ENCODE measurements at places on chromosomes 4 and X. TPM values are rescaled to one million over a fixed set of nuclear protein-coding genes. Genes with fewer than 3 reads are reported as not detected.

- H3K4me3 ChIP-seq = no peak overlapping the region
- H3K27ac ChIP-seq = no peak overlapping the region
- peak; percentile 6 for DNase-seq
- no peaks in the 10 kb centered on the region for H3K4me1 ChIP-seq
Observed at GRCh38 chrX:55120761-55121358, 32.0 kb downstream of the PAGE2 start.

DNA sequence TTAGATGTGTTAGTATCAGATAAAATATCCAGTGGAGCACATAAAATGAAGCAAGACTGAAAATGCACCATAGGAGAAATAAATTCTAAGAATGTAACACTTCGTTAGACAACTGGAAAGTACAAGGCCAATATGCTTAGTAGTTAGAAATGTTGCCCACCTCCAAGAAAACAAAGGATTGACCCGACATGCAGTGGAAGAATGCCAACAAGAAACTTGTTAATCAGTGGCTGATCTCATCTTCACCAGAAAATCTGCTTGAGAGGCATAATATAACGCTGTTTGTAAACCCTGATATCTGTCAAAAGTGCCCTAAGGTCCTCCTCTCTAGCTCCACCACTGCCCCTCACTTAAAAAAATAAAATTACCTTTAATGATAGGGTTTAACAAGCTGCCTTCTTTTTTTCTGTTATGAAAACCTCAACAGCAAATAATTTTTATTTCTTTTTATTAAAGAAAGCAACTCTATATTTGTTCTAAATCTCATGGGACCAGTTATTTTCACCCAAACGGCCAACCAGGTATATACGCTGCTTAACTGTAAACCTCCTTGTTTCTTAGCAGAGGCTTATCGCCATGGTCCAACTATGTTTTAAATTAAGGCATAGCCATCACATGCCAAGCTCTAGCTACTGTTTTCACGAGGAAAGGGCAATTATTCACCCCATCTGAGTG, 1.8 kb downstream of the RASGEF1B start:
- H3K4me1 ChIP-seq = peaks cover 11% of the 10 kb centered on the region
- no peaks in the 10 kb centered on the region for H3K36me3 ChIP-seq
- DNase-seq = no peak
- H3K4me3 ChIP-seq = peak overlapping the region; percentile 66
- H3K27me3 ChIP-seq = peaks cover 27% of the 10 kb centered on the region
- H3K27ac ChIP-seq = no peak overlapping the region

GRCh38 chr4:165461159-165461821, 82.5 kb downstream of the CPE start:
- peaks cover 7% of the 10 kb centered on the region for H3K4me1 ChIP-seq
- DNase-seq = peak; percentile 94
- no peaks in the 10 kb centered on the region for H3K36me3 ChIP-seq
- H3K27ac ChIP-seq = peak overlapping the region; percentile 34
- H3K27me3 ChIP-seq = no peaks in the 10 kb centered on the region
- H3K4me3 ChIP-seq = no peak overlapping the region

NHSL2 gene
- total RNA-seq = 14.8 TPM

GRCh38 chrX:51866210-51866609, 27.2 kb upstream of the MAGED1 start:
- H3K27ac ChIP-seq = no peak overlapping the region
- no peaks in the 10 kb centered on the region for H3K36me3 ChIP-seq
- H3K4me1 ChIP-seq = no peaks in the 10 kb centered on the region

DNA sequence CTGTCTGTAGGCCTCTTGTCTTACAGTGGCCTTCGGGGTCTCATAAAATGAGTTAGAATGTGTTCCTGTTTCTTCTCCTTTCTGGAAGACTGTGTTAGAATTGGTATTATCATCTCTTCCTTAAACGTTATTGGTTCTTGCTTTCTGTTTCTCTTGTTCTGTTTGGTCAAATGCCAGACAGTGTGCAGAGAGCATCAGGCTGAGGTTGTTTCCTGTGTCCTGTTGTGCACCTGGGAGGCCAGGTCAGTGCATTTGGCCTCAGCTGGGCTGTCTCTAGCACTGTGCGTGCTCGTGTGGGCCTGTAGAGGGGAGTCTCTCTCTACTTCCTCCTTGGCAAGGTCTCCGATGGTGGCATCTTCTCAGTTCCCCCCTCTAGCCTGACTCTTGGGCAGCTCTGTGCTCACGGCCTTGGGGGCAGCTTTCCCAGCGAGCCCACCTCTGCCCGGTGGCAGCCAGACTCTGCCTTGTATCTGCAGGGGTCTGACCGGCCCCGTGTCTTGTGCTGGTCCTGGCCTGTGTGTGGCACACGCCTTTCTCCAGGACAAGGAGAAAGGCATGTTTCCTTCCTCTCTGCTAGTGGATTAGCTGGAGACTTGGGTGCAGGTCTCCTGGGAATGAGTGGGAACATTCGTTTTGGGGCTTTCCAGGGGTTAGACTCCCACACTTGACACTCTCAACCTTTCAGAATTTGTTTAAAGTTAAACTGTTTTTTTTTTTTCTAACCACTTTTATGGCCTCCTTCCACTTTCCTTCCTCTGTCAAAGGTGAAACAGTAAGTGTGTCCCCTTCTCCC, 62.3 kb downstream of the FAM193A start:
- no peak overlapping the region for H3K27ac ChIP-seq
- H3K4me3 ChIP-seq = no peak overlapping the region
- no peaks in the 10 kb centered on the region for H3K36me3 ChIP-seq
- peaks cover 6% of the 10 kb centered on the region for H3K4me1 ChIP-seq
- no peak for DNase-seq

RRH gene
- 0.25 TPM for total RNA-seq

GRCh38 chr4:159297091-159297490, 194.2 kb downstream of the RAPGEF2 start:
- no peaks in the 10 kb centered on the region for H3K36me3 ChIP-seq
- H3K4me3 ChIP-seq = no peak overlapping the region
- DNase-seq = no peak

P2RY10 gene
- not detected for total RNA-seq

GRCh38 chr4:24243641-24244040, 340.7 kb downstream of the DHX15 start:
- H3K27me3 ChIP-seq = no peaks in the 10 kb centered on the region
- no peak overlapping the region for H3K4me3 ChIP-seq
- peaks cover 3% of the 10 kb centered on the region for H3K4me1 ChIP-seq
- DNase-seq = no peak

DNA sequence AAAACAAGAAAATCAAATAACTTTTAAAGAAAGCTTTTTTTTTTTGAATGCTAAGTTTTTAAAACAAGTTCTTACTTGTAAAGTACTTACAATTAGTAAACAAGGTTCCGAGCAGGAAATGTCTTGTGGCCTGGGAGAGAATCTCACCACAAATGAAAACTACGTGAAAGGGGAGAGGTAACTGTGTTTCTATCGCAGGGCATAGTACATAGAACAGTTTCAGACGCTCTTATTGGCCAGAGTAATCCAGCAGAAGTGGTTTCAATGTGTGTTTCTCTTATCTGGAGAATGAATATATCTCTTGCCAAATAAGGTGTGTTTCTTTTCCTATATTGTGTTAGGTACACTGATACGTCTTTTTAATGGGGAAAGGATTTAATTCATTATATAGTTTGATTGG, at the start of gene PLAC8:
TSS of gene PLAC8 (minus strand) at position 154 of the 400 bp plus-strand sequence. CDS start 6,808 bp downstream, outside the sequence.
- DNase-seq = peak; percentile 21
- no peaks in the 10 kb centered on the region for H3K36me3 ChIP-seq
- H3K27me3 ChIP-seq = no peaks in the 10 kb centered on the region
- H3K4me3 ChIP-seq = no peak within 1 kb of the TSS

- H3K27ac ChIP-seq = no peak overlapping the region
- no peaks in the 10 kb centered on the region for H3K4me1 ChIP-seq
- no peak for DNase-seq
- no peaks in the 10 kb centered on the region for H3K36me3 ChIP-seq
Observed at GRCh38 chr4:139859876-139860275, 194.3 kb downstream of the MGST2 start.

PLP1 gene
- total RNA-seq = 5.2 TPM

DNA sequence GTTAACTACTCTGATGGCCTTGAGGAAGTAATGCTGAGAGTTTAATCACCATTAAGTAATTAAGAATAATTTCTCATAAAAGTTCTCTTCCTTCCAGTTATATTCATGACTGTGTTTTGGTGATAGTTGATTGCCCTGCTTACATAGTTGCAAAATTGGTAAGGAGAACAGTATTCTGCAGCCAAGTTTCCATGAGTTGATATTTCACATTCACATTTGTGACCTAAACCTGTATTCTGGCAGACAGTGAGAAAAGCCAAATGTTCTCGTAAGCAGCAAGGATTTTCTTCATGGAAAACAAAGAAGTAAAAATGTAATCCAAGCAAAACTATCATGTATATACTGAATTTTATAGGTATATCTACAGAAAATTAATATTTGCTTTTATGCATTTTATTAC, 187.8 kb upstream of the NUDT6 start:
- no peaks in the 10 kb centered on the region for H3K27me3 ChIP-seq
- DNase-seq = no peak
- H3K4me1 ChIP-seq = no peaks in the 10 kb centered on the region
- H3K36me3 ChIP-seq = no peaks in the 10 kb centered on the region
- H3K4me3 ChIP-seq = no peak overlapping the region

HNRNPDL gene
- 205 TPM for total RNA-seq

DNA sequence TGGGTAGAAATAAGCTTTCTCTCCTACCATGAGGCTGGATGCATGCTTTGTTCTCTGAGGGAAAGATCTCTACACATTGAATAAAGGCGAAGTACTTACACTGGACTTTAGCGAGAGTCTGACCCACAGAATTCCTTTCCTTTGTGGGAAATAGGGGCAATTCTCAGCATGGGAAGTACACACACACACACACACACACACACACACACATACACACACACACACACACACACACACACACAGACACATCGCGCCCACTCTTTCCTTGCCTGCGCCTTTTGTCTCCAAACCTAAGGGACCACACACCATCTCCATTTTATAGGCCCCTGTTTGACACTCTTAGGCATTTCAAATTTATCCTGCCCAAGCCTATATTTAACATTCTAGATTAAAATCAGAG, 83.8 kb downstream of the LUZP4 start:
- no peaks in the 10 kb centered on the region for H3K27me3 ChIP-seq
- no peak for DNase-seq
- H3K36me3 ChIP-seq = no peaks in the 10 kb centered on the region

- H3K4me1 ChIP-seq = peaks cover 25% of the 10 kb centered on the region
- H3K27ac ChIP-seq = peak overlapping the region; percentile 96
- no peak overlapping the region for H3K4me3 ChIP-seq
- no peaks in the 10 kb centered on the region for H3K36me3 ChIP-seq
Observed at GRCh38 chrX:134603806-134604700, 54.2 kb downstream of the PLAC1 start.

GRCh38 chr4:88419874-88420273, 37.0 kb upstream of the HERC5 start:
- no peaks in the 10 kb centered on the region for H3K27me3 ChIP-seq
- no peaks in the 10 kb centered on the region for H3K36me3 ChIP-seq
- no peaks in the 10 kb centered on the region for H3K4me1 ChIP-seq
- H3K27ac ChIP-seq = no peak overlapping the region
- no peak for DNase-seq

DNA sequence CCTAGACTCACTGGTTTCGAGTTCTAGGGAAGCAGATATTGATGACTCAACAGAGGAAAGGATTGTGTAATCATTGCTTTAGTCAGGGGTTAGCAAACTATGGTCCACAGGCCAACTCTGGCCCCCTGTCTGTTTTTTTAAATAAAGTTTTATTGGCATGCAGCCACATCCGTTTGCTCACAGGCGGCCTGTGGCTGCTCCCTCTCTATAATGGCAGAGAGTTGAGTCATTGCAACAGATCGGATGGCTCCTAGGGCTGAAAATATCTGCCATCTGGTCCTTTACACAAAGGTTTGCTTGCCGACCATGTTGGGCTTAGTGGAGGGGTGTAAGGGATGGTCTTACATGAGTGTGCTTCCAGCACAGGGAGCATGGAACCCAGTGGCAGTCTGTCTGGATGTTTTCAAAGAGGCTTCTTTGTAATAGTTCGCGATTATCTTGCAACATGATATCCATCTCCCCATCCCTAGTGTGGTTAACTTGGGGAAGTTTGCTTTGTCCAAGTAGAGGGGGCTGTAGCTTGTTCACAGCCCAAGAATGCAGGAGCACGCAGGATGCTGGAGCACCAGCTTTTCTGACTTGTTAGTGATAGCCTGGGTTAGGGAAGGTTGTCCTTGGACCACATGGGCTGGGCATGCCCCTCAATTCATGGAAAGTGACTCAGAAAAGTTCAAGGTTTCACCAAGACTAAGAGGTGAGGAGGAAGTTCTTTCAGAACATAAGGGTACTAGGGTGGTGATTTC, 59.3 kb upstream of the CLDN34 start:
- H3K4me3 ChIP-seq = no peak overlapping the region
- H3K36me3 ChIP-seq = no peaks in the 10 kb centered on the region
- peak; percentile 93 for DNase-seq
- H3K4me1 ChIP-seq = peaks cover 46% of the 10 kb centered on the region
- H3K27me3 ChIP-seq = no peaks in the 10 kb centered on the region
- peak overlapping the region; percentile 82 for H3K27ac ChIP-seq

GRCh38 chr4:10456595-10457254, 501 bp downstream of the ZNF518B start:
- H3K36me3 ChIP-seq = peaks cover 13% of the 10 kb centered on the region
- H3K27me3 ChIP-seq = no peaks in the 10 kb centered on the region
- peak overlapping the region; percentile 79 for H3K4me3 ChIP-seq
- H3K27ac ChIP-seq = peak overlapping the region; percentile 66
- peak; percentile 58 for DNase-seq

ETDA gene
- total RNA-seq = not detected

HSFX1 gene
- 0.75 TPM for total RNA-seq

DNA sequence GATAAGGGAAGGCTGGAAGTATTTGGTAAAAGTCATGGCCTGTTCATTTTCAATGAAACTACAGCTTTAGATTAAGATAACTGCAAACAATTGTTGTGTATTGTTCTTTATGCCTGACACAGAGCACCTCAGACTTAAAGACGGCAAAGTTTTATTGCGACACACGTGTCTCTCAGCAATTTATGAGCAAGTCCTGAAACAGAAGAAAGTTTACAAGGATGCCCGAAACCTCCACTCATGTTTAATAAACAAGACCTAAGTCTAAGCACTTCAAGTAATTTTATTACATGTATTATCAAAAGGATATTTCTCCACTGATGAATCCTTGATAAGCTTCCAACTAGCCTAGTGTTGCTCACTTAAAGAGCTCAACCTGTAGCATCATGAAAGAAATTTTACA, 51.0 kb downstream of the DHX15 start:
- no peak overlapping the region for H3K4me3 ChIP-seq
- no peaks in the 10 kb centered on the region for H3K27me3 ChIP-seq
- H3K27ac ChIP-seq = no peak overlapping the region
- no peaks in the 10 kb centered on the region for H3K4me1 ChIP-seq
- peaks cover 38% of the 10 kb centered on the region for H3K36me3 ChIP-seq
- DNase-seq = no peak

DNA sequence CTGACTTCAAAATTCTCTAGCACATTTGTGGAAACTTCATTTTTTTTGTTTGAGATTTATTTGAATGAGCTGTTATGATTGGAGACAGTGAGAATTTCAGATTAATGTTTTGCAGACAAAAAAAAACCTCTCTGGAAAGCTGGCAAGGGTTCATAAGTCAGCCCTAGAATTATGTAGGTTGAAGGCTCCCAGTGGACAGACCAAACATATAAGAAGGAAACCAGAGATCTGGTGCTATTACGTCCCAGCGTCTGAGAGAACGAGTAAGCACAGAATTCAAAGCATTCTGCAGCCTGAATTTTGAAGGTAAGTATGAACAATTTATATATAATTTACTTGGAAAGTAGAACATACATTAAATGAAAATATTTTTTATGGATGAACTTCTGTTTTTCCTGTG, at the start of gene AGTR2:
TSS of gene AGTR2 (plus strand) at position 234 of the 400 bp plus-strand sequence. CDS start 1,537 bp downstream, outside the sequence.
- no peak within 1 kb of the TSS for H3K27ac ChIP-seq
- no peak for DNase-seq
- H3K27me3 ChIP-seq = no peaks in the 10 kb centered on the region
- H3K4me1 ChIP-seq = no peaks in the 10 kb centered on the region
- H3K4me3 ChIP-seq = no peak within 1 kb of the TSS
- H3K36me3 ChIP-seq = no peaks in the 10 kb centered on the region

PPP2R2C gene
- 1.1 TPM for total RNA-seq
